Panc1 (cell line): ENCODE measurements at places on chromosomes 4 and X.

DNA sequence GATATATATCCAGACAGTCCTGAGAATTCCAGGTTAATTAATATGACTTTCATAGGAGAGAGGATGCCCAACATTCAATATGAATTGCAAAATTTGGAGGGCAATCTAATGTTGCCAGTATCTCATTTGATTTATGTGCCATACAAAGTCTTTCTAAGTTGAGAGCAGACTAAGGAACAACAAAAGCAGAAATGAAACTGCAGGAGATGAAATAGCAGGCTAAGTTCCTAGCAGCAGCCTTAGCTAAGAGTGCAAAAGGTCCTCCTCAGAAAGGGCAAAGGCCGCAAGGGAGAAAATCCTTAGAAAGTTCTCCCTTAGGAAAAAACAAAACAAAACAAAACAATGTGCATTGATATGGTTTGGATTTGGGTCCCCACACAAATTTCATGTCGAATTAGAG is 602.9 kb upstream of the HTR2C start:
- no peak for DNase-seq

- DNase-seq: no peak
These were observed 80.1 kb downstream of the DRD5 start for GRCh38 chr4:9861561-9861960.

DNA sequence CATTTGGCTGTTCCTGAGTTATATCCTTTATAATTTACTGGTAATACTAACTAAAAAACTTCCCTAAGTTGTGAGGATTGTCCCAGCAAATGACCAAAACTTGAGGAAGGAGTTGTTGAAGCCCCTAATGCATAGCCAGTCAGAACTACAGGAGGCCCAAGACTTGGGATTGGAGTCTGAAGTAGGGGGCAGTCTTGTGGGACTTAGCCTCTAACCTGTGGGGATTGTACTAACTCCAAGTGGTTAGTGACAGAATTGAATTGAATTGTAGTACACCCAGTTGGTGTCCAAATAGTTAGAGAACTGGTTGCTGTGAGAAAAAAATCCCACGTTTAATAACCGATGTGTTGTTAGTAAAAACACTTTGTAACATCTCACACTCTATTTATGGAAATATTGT is 1506.3 kb downstream of the ADGRL3 start:
- no peak for DNase-seq

DNA sequence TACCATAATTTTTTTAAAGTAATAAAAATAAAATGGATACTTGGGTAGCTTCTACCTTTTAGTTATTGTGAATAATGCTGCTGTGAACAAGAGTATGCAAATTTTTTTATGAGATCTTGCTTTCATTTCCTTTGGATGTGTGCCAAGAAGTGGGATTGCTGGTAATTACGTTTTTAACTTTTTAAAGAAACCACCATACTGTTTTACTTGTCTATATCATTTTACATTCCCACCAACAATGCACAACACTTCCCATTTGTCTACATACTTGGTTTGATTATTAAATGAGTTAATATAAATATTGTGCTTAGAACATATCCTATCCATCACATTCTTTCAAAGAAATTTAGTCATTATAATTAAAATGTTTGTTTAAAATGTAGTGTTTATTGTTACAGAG is 3.9 kb upstream of the SULT1B1 start:
- no peak for DNase-seq

- no peak for DNase-seq
These were observed 11.1 kb upstream of the TSPYL2 start for GRCh38 chrX:53071064-53071463.

- DNase-seq: no peak
These were observed 315.1 kb upstream of the RASGEF1B start for GRCh38 chr4:81786766-81787165.

DNA sequence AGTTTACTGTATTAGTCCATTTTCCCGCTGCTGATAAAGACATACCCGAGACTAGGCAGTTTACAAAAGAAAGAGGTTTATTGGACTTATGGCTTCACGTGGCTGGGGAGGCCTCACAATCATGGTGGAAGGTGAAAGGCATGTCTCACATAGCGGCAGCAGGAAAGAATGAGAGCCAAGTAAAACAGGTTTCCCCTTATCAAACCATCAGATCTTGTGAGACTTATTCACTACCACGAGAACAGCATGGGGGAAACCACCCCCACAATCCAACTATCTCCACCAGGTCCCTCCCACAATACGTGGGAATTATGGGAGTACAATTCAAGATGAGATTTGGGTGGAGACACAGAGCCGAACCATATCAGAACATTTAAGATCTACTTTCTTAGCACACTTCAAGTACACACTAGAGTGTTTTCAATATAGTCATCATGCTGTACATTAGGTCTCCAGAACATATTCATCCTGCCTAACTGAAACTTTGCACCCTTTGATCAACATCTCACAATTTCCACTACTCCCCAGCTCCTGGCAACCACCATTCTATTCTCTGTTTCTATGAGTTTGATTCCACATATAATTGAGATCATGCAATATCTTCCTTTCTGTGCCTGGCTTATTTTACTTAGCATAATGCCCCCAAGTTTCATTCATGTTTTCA is 341.0 kb downstream of the ARHGAP24 start:
- DNase-seq: no peak

DNA sequence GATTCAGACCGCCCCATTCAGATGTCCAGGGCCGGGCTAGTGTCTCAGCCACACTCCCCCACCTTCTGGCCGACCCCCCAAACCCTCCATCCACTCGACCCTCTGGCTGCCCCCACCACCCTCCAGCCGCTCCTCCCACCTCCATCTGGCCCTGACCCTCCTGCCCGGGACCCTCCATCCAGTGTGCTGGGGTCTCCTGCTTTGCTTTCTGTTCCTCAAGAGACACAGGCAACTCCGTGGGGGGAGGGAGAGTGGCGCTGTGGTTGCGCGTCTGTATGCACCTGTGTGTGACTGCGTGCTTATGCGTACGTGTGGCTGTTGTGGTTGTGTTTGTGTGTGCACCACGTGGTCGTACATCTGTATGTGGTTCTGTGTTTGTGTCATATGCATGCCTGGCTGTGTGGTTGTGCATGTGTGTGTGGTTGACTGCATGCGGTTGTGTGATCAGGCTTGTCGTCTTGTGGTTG is 33.3 kb downstream of the CPLX1 start:
- no peak for DNase-seq

DNA sequence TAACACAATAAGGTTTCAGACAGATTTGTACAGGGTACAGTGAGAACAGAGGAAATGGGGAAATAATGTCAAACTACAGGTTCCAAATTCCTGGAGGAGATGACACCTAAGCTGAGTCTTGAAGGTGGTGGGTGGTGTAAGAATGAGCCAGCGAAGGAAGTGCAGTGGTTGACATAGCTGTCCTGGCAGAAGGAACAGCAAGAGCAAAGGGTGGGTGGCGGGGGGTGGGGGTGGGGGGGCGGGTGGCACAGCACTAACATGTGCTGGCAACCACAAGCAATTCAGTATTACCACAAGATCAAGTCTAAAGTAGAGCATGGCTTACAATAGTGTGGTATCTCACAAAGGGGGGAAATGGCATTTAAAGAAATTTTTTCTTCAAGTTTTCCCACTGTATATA is 13.1 kb upstream of the G3BP2 start:
- DNase-seq: no peak

- no peak for DNase-seq
These were observed 127.9 kb upstream of the LIMCH1 start for GRCh38 chr4:41410049-41410448.

DNA sequence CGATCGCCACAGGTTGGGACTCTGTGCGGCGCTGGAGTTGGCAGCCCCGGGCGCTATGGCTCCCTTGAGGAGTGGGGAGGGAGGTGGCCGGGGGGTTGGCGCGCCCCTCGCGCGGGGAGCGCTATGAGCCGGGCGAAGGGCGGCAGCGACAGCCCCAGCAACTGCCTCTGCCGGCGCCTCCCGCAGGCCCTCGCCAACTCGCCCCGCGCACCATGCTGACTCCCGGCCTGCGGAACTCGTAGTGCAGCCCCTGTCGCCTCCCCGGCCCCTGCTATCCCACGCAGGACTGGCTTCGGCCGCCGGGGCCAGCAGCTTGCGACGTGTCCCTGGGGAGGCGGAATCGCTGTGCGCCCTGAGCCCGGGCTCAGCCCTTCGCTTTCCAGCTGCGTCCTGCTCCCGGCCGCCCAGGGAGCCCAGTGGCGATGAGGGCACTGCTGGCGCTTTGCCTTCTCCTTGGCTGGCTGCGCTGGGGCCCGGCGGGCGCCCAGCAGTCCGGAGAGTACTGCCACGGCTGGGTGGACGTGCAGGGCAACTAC is 415 bp downstream of the SHISA3 start:
- no peak for DNase-seq

GRCh38 chr4:25466966-25467697 is 90.1 kb downstream of the ANAPC4 start:
- DNase-seq: no peak
